ENCODE measurements at places on chromosomes 1 and 21. TPM values are rescaled to one million over a fixed set of nuclear protein-coding genes. Genes with fewer than 3 reads are reported as not detected.

SYT14 gene
- total RNA-seq, result 1.4 TPM

FAM229A gene
- total RNA-seq, result 0.36 TPM

ACAP3 gene
- 15.3 TPM for total RNA-seq

SHISAL2A gene
- total RNA-seq, result not detected

KRTAP13-2 gene
- total RNA-seq, result not detected

IGSF9 gene
- not detected for total RNA-seq

All from IMR-90 (cell line).